ENCODE measurements at places on chromosomes 2 and 18.

GRCh38 chr18:63316612-63317555 lies 2.7 kb downstream of the BCL2 start:
- DNase-seq: no peak

- DNase-seq: no peak
Measured at GRCh38 chr18:36448384-36449290, 151.1 kb downstream of the FHOD3 start.

DNA sequence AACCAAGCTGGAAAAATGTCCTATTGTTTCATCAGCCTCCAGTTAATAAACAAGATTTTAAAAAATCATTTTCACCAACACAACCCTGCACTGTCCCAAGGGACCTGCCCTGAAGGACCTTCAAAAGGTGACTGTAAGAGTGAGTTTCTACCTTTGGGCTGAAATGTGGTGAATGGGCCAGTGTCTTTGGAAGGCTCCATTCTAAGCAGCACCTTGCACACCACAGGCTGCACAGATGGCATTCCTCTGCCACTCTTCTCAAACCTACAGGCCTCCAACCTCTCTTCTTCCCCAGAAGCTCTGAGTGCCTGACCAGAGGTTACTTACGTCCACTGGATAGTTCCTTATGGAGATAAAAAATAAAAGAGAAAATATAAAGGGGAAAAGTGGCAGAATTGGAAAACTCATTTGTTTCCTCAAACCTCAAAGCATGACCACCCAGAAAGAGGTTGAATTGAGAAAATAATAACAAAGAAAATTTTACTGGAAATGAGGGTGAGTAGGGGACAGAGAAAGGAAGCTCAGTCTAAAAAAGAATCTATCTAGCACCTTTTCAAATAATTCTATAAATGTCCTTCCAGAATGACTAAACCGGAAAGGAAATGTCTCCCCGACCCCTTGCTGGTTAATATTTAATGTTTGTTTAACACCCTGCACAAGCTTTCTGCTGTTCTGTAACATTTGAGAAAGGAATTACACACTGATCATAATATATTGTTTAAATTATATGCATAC lies 175.7 kb downstream of the METTL4 start:
- DNase-seq: no peak

DNA sequence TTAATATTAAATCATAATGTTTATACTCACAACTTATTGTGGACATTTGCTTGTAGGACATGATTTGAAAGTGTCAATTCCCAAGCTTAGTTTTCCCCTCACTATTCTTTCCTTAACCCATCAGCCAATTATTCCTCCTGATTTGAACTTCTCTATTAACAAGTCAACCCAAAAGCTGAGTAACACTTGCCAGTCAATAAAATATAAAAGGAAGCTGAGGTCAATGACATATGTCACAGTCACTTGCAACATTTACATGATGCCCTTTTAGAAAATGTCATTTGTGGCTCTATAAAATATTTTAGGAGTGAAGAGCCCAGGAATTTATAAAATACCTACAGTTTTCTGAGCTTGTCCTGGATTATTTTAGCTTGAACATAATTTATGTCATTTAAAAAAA lies 7.2 kb downstream of the CCDC68 start:
- DNase-seq: no peak

- no peak for DNase-seq
Measured at GRCh38 chr2:140061240-140061639, 1281.0 kb upstream of the NXPH2 start.
